ENCODE measurements at places on chromosomes 13 and 19.

DNA sequence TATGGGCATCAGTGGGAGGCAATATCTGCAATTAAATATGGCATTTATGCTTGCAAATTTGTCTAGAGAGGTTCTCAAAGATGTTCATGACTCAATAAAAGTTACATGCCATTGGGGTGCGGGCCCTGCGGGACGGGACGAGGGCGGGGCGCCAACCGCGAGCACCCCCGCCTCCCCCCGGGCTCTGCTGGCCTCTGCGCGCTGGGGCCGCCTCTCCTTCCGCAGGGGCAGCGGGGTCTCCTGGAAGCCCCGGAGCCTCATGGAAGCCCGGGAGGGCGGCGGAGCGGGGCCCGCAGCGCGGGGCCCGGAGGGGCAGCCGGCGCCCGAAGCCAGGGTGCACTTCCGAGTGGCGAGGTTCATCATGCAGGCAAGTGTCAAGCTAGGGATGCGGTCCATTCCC is 179.2 kb downstream of the TPTE2 start:
- no peak for DNase-seq

DNA sequence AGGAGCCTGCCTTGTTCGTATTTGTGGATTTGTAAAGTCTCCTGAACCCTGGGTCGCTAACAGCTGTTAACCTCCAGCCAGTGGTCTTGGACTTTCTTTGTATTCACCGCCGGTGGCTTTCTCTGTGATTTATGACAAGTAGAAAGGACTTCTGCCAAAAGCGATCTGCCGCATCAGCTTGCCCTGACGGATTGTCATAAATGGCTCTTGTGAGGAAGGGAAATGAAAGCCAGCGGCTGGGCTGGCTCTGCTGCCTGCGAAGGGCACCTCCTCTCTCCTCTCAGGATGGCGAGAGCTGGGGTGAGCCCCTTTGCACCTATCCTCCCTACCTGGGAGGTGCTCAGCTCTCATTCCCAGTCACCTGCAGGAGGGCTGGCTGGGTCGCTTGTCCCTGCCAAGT is 25.6 kb downstream of the DHRS12 start:
- no peak for DNase-seq

DNA sequence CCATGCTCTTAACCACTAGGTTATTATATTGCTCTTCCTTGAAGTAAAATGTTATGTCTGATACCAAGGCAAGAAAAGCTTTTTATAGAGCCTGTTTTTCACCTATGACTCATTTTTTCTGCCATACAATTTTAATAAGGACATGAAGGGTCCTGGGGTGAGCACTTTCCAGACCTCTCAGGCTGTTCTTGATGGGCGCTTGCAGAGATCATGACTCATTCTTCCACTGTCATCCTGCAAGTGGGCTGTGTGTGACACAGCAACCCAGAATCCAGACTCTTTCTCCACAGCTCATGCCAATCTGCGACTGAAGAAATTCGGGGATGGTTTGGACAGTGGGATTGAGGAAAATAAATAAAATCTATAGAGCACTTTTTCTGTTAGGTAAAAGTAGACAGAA is 506.7 kb upstream of the NBEA start:
- DNase-seq: no peak

DNA sequence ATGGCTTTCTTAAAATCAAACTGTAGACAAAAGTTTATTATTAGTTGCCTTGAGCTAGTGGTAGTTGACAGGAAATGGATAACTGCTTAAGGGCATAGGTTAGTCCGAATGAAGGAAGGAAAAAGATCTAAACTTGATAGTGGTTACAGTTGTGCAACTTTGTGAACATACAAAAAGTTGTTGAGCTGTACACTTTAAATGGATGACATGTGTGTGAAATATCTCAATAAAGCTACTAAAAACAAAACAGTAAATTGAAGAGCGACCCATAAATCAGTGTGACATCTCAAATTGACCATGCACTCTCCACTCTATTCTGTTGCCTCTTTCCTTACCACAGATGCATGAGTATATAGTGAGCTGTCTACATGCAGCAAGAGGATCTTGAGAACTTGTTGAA is 1757.8 kb downstream of the PCDH9 start:
- no peak for DNase-seq

- DNase-seq: no peak
These were observed 53.3 kb downstream of the OXGR1 start for GRCh38 chr13:96940961-96941360.

GRCh38 chr13:65063753-65064152 is 2166.4 kb downstream of the PCDH9 start:
- DNase-seq: no peak

DNA sequence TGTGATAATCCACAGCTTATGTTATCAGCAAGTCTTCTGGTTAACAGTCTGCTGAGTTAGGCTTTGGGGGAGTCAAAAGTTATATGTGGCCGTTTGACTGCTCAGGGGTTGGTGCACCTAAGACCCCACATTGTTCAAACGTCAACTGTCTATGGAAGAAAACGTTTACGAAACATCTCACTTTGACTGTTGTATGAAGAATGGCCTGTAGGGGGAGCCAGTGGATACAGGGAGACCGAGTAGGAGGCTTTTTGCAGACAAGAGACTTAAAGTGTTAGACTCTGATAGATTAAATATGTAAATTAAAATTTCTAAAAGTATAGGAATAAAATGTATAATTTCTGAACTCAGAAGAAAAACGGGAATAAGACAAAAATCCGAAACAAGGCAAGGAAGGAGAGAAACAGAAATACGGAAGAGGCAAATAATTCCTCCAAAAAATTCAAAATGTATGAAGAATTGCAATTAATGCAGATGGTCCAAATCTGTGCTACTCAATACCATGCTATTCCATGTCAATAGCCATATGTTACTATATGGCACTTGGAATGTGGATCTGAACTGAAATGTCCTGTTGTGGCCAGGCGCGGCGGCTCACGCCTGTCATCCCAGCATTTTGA is 37.8 kb downstream of the TNFSF14 start:
- DNase-seq: peak; percentile 91

DNA sequence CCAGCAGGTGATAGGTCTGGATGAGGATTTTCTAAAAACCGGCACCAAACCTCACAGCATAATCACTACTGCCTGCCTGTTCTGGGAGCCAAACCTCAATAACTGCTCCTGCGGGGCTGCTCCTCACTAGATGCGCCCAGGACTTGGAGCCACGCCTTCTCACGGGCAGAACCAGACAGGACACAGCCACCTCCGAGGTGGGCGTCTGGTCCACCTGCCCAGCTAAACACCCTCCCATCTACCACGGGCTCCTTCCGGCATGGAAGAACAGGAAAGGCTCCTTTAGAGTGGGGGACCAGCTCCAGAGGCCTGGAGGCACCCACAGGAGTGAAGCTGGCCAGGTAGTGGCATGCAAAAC is 73.5 kb downstream of the PEPD start:
- DNase-seq: no peak

DNA sequence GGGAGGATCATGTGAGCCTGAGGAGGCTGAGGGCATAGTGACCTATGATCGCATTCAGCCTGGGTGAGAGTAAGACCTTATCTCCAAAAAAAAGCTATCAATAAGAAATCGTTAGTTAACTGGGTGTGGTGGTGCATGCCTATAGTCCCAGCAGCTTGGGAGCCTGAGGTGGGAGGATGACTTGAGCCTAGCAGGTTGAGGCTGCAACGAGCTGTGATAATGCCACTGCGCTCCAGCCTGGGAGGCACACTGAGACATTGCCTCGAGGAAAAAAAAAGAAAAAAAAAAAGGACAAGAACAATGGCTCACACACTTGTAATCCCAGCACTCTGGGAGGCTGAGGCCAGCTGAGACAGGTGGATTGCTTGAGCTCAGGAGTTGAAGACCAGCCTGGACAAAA is 16.2 kb downstream of the PSPC1 start:
- DNase-seq: no peak

DNA sequence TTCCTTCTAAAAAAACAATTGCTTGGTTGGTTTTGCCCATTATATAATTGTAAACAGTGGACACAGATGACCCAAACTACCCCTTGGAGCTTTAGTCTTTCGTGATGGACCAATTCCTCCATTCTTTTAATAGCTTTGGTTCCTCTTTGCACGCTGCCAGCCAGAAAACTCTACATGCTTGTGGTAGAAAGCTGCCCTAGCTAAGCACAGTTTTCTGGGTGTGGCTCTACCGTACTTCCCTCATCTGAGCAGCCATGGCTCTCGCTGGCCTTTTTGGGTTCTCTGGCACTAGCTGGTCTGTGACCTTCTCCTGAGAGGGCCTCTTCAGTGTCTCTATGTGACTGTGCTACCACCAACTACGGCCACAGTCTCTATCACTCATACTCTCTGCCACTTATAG is 29.9 kb upstream of the CEBPA start:
- no peak for DNase-seq

DNA sequence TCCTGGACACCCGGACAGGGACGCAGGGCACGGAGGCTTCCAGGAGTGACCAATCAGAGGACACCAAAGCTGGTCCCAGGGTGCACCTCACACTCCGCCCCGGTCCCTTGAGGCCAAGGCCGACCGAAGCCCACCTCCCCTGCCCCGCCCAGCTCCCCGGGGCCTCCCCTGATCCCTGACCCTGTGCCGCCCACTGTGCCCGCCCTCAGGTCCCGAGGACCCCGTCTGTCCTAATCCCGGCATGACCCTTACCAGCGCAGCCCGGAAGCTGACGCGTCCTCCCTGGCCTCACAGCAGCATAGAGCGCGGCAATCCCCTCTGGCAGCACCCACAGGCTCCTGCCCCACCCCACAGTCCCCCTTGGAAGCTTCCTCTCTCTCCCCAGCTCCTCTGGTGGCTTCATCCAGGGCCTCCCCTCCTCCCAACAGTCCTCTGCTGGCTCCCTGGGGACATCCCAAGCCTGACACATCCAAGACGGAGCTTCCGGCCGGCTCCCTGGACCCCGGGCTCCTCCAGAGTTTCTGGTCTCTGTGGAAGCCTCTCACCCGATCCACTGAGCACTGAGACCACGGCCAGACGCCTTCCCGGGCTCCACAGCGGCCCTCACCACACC is 7.4 kb upstream of the CDC34 start:
- no peak for DNase-seq

DNA sequence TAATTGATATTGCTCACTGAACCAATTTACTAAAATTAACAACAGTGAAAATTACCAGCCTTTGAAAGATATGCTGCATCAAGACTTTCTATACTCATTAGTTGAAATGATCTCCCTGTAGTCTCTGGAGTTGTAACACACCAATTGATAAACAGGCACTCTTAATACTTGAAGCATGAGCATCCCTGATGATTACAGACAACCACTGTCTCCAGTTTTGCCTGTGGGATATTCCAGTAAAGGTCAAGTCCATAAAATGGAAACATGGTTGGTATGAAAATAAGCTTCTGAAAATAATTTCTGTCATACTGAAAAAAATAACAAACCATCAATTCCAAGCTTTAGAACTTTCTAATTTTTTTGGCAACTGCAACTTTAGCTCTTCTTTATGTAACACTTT is 405.8 kb downstream of the SPRY2 start:
- DNase-seq: no peak

GRCh38 chr13:83563499-83563898 is 318.8 kb downstream of the SLITRK1 start:
- DNase-seq: no peak

GRCh38 chr13:43408274-43408673 is 378.5 kb downstream of the ENOX1 start:
- no peak for DNase-seq

DNA sequence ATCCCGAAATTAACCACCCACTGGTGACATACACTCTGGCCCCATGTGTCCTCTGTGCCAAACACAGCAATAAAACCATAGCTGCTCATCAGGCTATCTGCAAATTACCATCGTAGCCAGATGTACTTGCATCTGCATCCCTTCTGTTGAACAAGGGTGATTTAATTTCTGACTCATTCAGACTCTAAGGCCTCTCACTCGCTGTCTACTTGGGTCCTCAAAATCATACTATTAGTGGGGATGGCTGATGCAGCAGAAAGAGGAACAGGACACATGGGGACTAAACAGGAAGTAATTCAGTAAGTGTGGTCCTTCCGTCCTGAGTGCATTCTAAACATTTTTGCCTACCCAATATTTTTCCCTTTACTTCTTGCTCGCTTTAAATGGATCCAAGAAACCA is 2275.0 kb upstream of the PCDH20 start:
- no peak for DNase-seq

- DNase-seq: no peak
These were observed at the start of gene SOX21 for GRCh38 chr13:94712287-94712811. SOX21 (minus strand) TSS chr13:94712545; CDS start chr13:94712049, 496 bp downstream.

- DNase-seq: no peak
These were observed 1648.9 kb upstream of the SLC10A2 start for GRCh38 chr13:104715111-104715510.

GRCh38 chr13:36897054-36897616 is 22.9 kb downstream of the SMAD9 start:
- no peak for DNase-seq

- no peak for DNase-seq
These were observed 235.2 kb downstream of the SLITRK5 start for GRCh38 chr13:87906411-87906810.

- no peak for DNase-seq
These were observed 41.2 kb upstream of the ZNF527 start for GRCh38 chr19:37329686-37330085.

DNA sequence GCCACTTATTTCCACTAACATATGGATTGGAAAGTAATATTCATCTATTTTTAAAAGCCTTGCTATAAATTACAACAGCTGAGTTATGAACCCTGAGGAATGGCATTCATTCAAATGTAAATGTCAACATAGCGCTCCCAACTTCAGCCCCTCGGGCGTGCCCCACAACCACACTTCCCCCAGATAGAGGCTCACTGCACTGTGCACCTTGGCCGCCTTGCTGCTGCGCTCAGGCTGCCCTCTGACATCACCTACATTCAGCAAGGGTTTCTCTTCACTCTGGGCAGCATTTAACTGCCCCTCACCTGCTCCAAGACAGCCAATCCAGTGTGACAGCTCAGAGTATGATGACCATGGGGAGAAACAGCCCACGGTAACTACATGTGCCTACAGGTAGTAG is 35.1 kb downstream of the SIAH3 start:
- no peak for DNase-seq

- DNase-seq: no peak
These were observed 543 bp upstream of the FAM124A start for GRCh38 chr13:51221674-51222036.

- no peak for DNase-seq
These were observed 126.4 kb downstream of the TNFRSF19 start for GRCh38 chr13:23696610-23697009.

- DNase-seq: no peak
These were observed 219.6 kb downstream of the GPC6 start for GRCh38 chr13:93446238-93446637.

DNA sequence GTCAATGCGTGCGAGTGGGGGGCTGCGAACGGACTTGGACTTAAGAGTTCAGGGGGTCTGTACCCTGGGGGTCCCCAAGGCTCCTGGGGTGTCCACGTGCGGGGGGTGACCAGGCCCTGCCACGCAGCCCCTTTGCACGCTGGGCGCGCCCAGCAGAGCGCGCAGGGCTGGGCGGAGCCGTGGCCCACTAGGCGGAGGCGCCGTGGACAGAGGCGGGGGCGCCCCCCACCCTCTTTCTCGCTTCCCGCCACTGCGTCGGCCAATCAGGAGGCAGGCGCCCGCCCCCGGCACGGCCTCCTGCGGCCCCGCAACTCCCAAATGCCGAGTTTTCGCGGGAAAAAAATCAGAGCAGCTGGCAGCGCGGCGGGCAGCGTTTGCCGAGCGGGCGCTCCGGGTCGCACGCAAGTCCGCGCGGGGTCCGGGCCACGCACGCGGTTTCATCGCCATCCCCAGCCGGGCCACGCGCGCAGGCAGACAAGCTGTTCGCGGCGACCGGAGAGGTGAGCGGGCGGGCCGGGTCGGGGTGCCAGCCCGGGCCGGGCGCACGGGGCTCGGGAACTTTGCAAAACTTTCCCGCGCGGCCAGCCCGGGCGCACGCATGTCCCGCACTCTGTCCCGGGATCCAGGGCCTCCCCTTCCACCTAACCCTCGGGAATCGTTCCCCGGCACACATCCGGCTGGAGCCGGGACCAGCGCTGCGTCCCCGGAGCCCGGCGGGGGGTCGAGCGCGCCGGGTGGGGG is at the start of gene UHRF1:
TSS of gene UHRF1 (plus strand) at position 346 of the 741 bp plus-strand sequence. CDS start 1,385 bp downstream, outside the sequence.
- DNase-seq: no peak

Measured in naive thymus-derived CD8-positive, alpha-beta T cell (primary cell).